ENCODE measurements at places on chromosomes 3 and 15.
A peak's percentile ranks its signal among the peaks of the same experiment; 100 is the strongest.

- DNase-seq, result no peak
Measured at GRCh38 chr15:93296759-93297500, 207.9 kb upstream of the RGMA start.

GRCh38 chr15:88467935-88468528 lies 524 bp downstream of the MRPS11 start:
- no peak for DNase-seq

DNA sequence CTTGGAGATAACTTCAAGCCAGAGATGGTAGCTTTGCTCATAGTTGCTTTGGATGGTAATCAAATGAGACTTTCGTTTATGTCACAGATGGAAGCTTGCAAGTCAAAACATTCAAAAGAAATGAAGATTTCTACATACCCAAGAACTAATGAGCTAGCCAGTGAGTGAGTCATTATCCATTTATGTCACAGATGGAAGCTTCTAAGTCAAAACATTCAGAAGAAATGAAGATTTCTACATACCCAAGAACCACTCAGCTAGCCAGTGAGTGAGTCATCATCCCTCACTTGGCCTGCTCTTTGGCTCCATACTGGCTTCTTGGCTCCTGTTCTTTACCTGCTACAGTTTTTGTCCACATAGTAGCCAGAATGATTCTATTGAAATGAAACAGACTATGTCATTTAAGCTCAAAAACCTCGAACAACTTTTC lies 559.8 kb upstream of the CBLB start:
- peak; percentile 99 for DNase-seq

- no peak for DNase-seq
Measured at GRCh38 chr3:62376906-62377877, 3.8 kb upstream of the FEZF2 start.

- DNase-seq, result no peak
Measured at GRCh38 chr3:112012205-112012992, 13.7 kb downstream of the TAGLN3 start.

GRCh38 chr3:116757315-116757714 lies 47.7 kb downstream of the TUSC7 start:
- no peak for DNase-seq

GRCh38 chr3:154170300-154170699 lies 49.1 kb downstream of the ARHGEF26 start:
- no peak for DNase-seq

DNA sequence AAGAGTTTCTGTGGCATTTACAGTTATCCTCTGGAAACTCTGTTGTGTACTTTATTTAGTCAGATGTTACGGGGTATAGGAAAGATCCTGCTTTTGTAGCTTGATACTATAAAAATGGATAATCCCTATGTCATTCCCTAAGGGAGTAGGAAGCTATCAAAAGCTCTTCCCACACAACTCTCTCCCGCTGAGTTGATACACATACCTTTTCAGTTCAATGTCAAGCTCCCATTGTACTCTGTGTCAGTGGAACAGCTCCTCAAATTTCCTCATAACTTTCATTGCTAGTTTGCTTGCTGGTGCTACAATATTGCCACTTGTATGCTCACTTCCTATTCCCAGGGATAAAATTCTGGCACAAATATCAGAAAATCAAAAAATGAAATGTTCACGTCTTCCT lies 893.3 kb upstream of the GBE1 start:
- DNase-seq, result no peak

DNA sequence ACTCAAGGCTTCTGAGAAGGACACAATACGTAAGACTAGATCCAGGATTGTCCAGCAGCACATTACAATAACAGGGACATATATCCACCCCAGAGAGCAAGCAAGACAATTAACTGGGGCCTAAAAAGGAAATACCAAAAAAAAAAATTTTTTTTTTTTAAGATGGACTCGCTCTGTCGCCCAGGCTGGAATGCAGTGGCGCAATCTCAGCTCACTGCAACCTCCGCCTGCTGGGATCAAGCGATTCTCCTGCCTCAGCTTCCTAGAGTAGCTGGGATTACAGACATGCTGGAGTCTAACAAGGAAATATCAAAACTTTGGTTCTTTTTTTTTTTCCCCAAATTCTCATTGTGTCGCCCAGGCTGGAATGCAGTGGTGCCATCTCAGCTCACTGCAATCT lies 28.8 kb upstream of the IMPDH2 start:
- DNase-seq, result no peak

DNA sequence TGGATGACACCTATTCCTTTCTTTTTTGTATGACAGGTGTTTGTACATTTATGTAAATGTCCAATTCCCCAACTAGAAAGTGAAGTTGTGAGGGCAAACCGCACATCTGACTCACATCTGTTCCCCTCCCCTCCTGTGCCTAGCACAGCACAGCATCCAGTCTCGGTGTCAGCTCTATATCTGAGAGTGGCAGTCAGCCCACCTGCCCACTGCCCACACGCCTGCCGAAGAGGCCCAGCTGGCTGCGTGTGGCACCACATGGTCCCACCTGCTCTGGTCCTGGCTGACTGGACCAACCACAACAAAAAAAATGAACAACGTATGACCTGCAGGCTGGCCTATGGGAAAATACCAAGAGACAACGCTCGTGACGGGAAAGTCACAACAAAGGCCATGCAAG lies 62.8 kb downstream of the XXYLT1 start:
- no peak for DNase-seq

DNA sequence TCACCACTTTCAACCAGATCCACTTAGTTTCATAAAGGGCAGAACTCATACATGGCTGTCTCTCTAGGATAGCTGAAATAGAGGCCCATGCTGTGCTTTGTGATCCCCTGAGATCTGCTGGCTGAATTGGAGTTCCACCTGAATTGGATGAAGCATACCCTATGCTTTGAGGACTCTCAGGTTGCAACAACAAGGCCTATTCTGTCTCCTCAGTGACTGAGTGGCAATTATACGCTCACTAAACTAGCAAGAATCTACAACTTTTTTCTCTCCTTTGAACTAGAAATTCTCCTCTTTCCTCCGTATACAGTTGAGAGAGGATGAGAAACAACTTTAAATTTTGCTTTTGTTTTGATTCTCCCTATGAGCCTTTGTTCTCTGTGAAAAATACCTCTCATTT lies 348.7 kb downstream of the LSAMP start:
- no peak for DNase-seq

GRCh38 chr3:170562080-170562479 lies 23.8 kb downstream of the SLC7A14 start:
- DNase-seq, result no peak

DNA sequence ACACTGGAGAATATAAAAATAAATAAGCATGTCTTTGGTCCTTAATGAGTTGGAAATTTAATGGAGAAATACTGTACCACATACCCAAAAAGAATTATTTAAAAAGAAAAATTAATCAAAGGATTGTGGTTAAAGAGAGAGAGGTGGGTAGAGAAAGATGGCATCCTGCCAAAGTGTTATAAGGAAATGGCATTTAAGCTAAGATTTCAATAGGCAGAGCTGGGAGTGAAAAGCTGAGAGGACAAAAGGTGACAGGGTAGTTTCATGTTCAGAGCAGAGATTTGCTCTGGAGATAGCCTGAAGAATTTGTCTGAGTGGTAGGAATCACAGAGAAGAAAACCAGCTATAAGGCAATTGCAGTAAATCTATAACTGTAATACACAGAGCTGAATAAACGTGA lies 181.0 kb downstream of the SI start:
- DNase-seq, result no peak

DNA sequence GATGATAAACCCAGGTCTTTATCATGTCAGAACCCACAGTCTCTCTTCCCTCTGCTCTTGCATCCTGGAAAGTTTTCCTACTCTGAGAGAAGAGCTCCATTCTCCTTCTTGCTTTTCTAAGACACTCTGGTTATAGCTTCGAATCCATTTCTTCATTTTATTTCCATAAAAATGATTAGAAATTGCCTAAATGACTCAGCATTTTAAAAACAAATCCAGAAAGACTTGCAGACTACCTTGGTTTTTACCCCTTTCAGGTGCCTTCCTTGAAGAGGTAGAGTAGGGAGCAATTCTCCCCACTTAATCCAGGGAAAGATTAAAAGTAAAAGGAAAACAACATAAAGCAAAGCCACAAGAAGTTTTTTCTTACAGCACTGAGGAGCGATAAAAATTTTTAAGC lies 1256.0 kb downstream of the ROBO1 start:
- DNase-seq, result no peak

DNA sequence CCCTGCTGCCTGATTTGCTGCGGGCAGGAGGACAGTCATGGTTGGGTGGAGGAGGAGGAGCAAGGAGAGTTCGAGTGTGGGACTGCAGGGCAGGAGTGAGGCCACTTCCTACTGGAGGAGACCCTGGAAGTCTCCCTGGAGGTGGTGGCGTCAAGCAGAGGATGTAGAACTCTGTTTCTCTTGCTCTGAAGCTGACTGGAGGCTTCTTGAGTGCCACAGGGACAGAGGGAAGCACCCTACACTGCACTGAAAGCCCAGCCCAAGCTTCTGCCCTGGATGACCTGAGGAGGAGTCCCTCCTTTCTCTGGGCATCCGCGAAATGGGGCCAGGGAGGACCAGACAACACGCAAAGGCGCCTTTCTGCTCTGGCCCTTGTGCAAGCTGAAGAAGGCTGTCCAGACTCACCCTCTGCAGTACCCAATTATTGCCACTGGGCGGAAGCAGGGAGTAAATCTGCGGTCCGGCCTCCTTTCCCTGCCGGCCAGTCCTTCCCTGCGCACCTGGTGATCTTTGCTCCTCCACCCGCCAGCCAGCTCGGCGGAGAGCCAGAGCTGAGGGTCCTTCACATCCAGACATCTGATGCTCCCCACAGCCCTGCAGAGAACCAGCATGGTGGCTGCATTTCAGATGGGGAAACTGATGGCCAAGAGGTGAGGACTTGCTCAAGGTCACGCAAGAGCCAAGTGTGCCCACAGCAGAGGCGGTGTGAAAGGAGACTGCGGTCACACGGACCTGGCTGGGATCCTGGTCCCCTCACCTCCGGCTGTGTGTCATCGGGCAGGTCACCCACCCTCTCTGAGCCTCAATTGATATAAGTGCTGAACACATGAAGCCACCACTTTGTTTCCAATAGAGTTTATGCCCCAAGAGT lies 207.1 kb downstream of the TBC1D2B start:
- DNase-seq, result peak; percentile 58

DNA sequence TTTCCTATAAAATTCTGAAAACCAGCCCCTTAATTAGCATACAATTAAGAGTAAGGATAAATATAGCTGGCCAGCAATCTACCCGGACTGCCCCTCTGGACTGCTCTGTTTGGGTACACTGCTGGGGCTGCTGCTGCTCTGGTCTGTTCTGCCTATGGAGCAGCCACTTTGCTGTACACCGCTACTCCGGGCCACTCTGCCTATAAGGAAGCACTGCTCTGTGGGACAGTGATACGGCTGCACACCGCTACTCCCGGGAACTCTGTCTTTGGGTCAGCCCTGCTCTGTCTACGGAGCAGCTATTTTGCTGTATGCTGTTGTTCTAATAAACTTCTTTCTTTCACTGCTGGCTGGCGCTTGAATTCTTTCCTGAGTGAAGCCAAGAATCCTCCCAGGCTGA lies 316.5 kb upstream of the PLSCR5 start:
- no peak for DNase-seq

DNA sequence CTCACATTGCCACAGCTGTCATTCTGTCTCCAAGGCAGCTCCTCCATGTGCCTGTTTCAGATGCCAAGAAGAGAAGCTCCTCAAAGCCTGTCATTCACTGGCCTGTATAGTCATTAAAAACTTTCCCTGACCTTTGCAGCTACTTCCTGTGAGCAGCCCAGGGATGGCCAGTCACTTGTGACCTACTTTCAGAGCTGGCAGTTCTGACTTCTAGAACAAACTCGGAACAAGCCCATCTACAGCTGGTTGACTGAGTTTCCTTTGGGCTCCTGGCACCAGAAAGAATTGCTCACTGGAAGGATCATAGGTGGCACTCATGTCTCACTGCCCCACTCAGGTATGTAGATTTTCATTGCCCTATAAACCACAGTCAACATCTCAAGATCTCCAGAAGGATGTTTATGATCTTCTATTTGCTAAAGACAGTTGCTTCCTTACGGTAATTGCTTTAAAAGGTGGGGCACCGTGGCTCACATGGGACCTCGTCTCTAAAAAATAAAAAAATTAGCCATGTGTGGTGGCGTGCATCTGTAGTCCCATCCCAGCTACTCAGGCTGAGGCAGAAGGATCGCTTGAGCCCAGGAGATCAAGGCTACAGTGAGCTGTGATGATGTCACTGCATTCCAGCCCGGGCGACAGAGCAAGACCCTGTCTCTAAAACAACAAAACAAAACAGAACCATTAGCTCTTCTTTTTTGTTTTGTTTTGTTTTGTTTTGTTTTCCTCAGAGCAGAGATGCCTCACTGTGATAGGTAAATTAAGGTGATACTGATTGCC lies 11.2 kb upstream of the ATP13A3 start:
- no peak for DNase-seq

GRCh38 chr3:116020989-116021388 lies 397.7 kb downstream of the GAP43 start:
- DNase-seq, result no peak

DNA sequence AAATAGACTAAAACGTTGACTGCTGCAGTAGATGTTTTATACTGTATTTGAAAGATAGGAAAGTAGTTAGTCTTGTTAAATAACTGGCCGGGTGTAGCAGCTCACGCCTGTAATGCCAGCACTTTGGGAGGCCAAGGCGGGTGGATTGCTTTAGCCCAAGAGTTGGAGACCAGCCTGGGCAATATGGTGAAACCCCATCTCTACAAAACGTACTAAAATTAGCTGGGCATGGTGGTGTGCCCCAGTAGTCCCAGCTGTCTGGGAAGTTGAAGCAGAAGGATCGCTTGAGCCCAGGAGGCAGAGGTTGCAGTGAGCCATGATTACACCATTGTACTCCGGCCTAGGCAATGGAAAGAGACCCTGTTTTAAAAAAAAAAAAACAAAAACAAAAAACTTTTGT lies 60.5 kb upstream of the ULK4 start:
- DNase-seq, result no peak

DNA sequence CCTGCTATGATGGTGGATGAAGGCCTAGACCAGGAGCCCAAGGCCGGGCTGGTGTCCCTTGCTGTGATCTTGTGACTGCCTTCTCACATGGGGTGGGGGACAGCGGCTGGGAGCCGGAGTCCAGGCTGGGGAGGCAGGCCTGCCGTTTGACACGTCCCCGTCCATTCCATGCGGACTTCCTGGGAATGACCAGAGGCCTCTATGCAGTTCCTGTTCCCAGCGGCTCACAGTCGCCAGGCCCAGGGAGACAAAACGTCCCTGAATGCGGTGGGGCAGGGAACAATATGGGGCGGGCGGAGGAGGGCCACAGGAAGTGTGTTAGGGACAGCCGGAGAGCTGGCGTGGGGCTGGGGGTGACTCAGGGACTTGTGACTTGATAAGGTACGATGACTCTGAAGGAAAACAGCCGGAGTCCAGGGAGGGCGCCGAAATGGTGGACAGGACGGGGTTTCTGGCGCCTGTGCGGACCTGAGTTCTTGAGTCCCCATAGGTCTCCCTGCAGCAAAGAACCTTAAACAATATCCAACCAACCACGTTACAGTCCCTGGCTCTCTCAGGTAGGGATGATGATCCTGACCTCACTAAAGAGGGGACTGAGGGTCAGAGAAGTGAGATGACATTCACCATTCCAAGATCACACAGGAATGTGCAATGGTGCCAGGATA lies 40.5 kb upstream of the SMAD6 start:
- DNase-seq, result no peak

All from fibroblast of skin of back (primary cell).